ENCODE measurements at places on chromosomes 6 and 20. TPM values are rescaled to one million over a fixed set of nuclear protein-coding genes. Genes with fewer than 3 reads are reported as not detected.

DNA sequence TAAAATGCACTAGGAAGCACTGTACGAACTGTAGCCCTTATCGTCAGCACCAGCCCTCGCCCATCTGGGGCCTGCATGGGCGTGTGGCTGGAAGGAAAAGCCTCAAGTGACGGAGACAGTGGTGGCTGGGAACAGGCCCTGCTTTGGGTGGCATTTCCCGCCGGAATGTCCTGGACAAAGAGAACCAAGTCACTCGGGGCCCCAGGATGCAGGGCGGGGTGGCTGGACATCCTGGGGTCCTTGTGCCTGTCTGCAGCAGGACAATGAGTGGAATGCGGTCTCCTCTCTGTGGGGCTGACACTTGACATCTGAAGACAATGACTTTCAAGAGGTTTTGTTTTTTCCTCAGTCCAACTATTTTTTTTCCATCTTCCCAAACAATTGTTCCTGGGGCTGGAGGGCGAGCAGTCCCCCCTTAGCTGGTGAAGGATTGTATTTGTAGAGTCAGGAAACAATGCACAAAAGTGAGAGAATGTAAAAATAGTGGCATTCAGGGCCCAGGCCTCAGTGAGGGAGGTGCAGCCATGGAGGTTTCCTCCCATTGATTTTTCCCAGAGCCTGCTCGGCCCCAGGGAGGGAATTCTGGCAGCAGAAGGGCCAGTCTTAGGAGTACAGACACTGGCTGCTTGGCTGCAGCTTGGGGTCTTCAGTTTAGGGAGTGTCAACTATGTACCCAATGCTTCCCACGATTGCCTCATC, 64.4 kb downstream of the PREX1 start:
- peaks cover 33% of the 10 kb centered on the region for H3K4me1 ChIP-seq
- peak overlapping the region; percentile 58 for H3K27ac ChIP-seq
- no peaks in the 10 kb centered on the region for H3K36me3 ChIP-seq
- H3K4me3 ChIP-seq = no peak overlapping the region

GRCh38 chr20:24761220-24762065, 187.6 kb upstream of the CST7 start:
- H3K27ac ChIP-seq = no peak overlapping the region
- no peaks in the 10 kb centered on the region for H3K4me1 ChIP-seq
- DNase-seq = no peak
- H3K4me3 ChIP-seq = no peak overlapping the region

DNA sequence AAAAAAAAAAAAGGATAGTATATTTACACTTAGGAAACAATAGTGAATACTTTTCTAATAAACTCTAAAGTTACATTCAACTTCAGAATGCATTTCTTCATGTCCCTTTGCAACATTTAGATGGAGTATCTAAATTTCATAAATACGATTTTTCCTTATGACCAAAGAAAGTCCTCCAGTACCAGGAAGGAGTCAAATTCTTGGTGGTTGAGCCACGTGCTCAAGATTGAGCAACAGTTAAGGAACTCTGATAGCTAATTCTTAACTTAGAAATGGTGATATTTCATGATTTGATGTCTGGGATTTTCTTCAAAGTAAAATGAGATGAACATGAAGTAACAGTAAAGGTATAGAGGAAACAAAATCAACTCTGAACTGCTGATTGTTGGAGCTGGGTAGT, 92.7 kb downstream of the SASH1 start:
- no peak for DNase-seq
- H3K4me1 ChIP-seq = peaks cover 13% of the 10 kb centered on the region
- H3K36me3 ChIP-seq = no peaks in the 10 kb centered on the region

DNA sequence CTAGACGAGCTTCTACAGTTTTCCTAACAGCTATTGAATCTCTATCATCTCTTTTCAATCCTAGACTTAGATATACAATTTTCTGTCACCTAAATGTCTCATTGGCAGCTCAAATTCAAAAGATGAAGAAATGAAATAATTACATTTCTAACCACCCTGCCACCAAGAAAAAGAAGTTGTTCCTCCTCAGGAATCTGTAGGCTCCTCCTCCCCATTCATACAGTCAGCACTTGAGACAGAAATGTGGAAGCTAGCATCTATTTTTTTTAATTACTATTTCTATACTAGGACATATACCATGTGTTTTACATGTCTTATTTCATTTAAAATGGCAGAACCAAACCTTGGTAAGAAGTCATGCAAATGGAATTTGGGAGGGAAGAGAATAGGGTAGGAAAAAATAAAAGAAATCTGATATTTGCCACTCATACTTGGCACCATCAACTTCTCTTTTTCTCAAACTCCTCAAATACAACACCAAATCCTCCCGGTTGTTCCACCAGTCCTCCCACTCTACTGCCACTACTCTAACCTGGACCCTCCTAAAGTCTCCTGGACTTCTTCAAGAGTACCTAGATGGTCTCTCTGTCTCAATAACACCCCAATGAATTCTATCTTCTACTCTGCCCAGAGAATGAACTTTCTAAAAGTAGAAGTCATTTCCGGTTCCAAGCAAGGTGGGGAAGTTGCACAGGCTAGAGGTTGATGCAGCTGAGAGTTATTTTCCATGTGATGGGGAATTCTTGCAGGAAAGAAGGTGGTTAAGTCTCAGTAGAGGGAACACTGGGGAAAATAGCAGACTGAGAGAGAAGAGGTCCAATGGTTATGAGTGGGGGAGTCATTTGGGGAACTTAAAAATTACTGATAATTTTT, 54.1 kb downstream of the ATXN1 start:
- no peaks in the 10 kb centered on the region for H3K36me3 ChIP-seq
- H3K27me3 ChIP-seq = no peaks in the 10 kb centered on the region
- no peak overlapping the region for H3K27ac ChIP-seq
- DNase-seq = no peak
- no peak overlapping the region for H3K4me3 ChIP-seq

DNA sequence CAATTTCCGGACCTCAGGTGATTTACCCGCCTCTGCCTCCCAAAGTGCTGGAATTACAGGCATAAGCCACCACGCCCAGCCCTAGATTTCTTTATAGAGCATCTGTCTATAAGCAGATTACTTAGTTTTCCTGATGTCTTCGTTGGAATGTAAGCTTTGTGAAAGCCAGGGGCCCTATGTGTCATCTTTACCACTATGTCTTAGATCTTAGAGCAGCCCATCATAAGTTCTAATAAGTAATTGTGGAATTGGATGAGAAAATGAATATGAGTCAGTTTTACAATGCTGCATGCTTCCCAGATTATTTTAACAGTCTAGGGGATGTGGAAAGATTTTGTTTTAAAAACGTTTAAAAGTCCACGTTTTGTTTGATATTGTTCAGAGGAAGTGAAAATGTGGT, 9.1 kb upstream of the ZBTB2 start:
- H3K36me3 ChIP-seq = peaks cover 15% of the 10 kb centered on the region
- DNase-seq = no peak
- H3K27me3 ChIP-seq = no peaks in the 10 kb centered on the region
- peaks cover 4% of the 10 kb centered on the region for H3K4me1 ChIP-seq
- no peak overlapping the region for H3K27ac ChIP-seq

The MUC21 gene
- not detected for total RNA-seq

The TSPO2 gene
- total RNA-seq = not detected

The STMND1 gene
- not detected for total RNA-seq
